ENCODE measurements at places on chromosomes 4 and X.

DNA sequence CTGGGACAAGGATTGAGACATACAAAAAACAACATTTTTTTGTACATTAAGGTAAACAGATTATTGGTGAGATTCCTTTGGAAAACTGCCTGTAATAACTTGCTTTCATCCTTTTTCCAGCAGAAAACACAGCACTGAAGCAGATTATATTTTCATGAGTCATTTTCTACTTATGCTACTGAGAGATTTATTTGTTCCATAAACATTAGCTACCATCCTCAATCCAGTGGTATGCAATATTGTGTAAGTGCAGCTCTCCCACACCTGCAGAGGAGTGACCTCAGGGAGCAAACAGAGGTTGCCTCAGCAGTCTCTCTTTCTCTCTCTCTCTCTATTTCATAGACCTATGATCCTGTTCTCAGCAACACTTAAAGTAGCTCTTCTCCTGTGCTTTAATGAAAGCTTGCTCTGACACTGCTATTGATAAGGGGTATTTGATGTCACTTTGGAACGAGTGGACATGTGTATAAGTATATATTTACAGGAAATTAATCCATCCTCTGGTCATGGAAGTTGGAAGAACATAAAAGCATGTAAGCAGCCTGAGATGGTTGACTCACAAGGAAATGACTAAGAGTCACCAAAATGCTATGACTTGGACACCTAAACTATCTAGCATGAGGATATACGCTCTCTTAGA lies 163.7 kb upstream of the SPANXC start:
- DNase-seq: no peak

GRCh38 chr4:9804918-9805317 lies 23.5 kb downstream of the DRD5 start:
- DNase-seq: no peak

GRCh38 chrX:40104985-40105834 lies 7.5 kb upstream of the BCOR start:
- DNase-seq: no peak

GRCh38 chr4:105248613-105249012 lies 101.9 kb downstream of the TET2 start:
- DNase-seq: no peak

- DNase-seq: no peak
Observed at GRCh38 chrX:15269618-15270521, at the start of gene ASB9. ASB9 (minus strand) TSS chrX:15270083; CDS start chrX:15269874, 209 bp downstream.

DNA sequence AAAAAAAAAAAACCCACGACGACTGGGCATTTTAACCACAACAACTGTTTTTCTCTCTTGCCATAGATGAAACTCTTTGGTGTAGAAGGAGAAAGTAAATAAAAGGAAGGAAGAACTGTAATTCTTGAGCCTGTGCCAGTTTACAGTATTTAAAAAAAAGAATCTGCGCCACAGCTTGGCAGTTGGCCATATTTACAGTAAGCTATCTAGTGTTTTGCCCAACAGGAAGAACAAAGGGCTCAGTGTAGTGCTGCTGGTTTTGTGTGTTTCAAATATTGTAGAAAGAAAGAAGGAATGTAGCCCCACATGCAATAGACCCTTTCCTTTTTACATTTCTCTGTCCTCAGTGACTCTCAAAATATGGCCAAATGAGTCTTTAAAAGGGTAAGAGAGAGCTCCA lies 66.1 kb downstream of the NR3C2 start:
- no peak for DNase-seq

Data from GM10248 (cell line).